Tongue (tissue), 3 donors: ENCODE measurements at places on chromosomes 7 and 10. TPM values are rescaled to one million over a fixed set of nuclear protein-coding genes. Genes with fewer than 3 reads are reported as not detected.
A peak's percentile ranks its signal among the peaks of the same experiment; 100 is the strongest.

- peak; percentile 68 for DNase-seq
These were observed 116.0 kb upstream of the PDLIM1 start for GRCh38 chr10:95406651-95407280.

DNA sequence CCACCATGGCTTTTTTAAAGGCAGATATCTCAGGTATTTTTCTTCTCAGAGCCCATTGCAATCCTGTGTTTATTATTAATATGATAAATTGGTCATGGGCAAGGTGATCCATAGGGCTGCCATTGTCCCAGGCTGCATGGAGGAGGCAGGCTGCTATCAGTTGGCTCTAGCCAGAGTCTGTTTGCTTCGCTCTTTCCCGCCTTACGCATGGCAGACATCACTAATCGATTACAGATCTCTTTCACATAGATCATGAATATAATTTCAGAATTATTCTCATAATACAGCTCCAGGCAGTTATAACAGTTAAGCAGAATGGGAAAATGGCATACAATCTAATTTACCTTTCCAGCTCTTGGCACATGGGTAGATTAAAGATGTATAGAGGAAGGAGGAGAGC is 30.4 kb upstream of the HABP2 start:
- DNase-seq, result no peak

GRCh38 chr7:78368771-78369170 is 570.2 kb downstream of the PHTF2 start:
- no peak for DNase-seq

The GPR15LG gene
- not detected for total RNA-seq

GRCh38 chr7:29502133-29502532 is 61.5 kb upstream of the PRR15 start:
- DNase-seq, result no peak

- no peak for DNase-seq
These were observed 86.5 kb upstream of the LRRC4 start for GRCh38 chr7:128117691-128118090.

DNA sequence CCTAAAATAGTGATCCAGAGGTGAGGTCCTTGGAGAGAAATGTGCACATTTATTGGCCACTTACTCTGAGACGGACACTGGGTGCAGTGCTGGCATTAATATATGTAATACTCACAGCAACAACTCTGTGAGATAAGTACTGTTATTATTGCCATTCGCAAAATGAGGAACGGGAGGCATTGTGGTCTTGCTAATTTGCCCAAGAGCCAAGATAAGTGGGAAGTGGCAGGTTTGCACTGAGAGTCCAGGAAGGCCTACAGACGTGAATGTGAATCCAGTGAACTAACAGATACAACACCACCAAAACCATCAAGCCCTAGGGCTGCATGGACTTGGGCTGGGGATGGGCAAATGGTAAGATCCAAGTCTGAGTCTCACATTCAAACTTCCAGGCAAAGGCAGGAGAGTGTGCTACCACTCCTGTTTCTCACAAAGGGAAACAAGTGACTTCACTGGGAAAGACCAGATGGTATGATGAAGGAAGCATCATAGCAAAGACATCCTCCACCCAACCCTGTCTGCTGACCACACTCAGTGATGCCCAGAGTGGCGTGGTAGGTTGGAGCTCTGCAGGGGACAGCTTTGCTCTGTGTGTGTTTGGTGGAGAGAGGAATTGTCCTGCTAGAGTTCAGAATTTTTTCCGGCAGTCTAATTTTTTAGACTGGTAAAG is 19.2 kb downstream of the TMEM273 start:
- DNase-seq, result no peak

- DNase-seq, result peak; percentile 27
These were observed 16.1 kb upstream of the JMJD1C start for GRCh38 chr10:63481815-63482421.

- no peak for DNase-seq
These were observed 88.8 kb upstream of the INSIG1 start for GRCh38 chr7:155208681-155209477.

The PBLD gene
- 4.4 TPM for total RNA-seq

The SRRM3 gene
- 0.62 TPM for total RNA-seq

The HIF1AN gene
- 16.8 TPM for total RNA-seq

GRCh38 chr7:45695249-45695995 is 121.3 kb downstream of the ADCY1 start:
- DNase-seq, result no peak

- DNase-seq, result no peak
These were observed 30.3 kb downstream of the OAT start for GRCh38 chr10:124388476-124388822.

DNA sequence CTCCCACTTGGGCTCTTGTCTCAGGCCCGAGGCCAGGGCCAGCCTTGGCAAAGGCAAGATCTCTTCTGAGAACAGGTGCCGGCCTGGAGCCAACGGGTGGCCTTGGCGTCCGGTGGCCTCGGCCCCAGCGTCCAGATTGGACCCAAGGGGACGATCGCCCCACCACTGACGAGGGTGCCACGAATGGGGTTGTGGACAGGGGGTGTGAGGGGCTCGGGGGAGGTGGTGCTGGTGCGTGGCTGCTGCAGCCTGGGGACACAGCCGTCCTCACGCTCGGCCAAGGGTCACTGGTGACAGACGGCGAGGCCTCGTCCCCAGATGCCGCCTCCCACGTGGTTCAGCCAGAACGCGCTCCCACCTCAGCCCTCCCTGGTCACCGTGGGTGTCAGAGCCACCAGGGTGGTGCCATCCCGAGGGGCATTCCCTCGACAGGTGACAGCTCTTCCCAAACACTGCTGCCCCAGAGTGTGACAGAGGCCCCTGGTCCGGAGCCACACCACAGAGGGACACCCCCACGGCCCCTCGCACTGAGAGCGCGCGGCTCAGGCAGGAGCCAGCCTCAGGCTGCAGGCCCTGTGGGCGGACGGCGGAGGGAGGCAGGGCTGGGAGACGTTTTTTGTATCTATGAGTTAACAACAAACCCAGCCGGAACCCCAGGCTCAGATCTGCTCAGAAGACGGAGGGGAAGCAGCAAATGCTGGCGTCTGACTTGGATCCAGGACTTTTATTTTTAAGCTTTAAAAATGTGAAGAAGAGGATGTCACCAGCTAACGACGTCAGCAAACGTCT is 18.5 kb upstream of the CFAP46 start:
- DNase-seq, result no peak

DNA sequence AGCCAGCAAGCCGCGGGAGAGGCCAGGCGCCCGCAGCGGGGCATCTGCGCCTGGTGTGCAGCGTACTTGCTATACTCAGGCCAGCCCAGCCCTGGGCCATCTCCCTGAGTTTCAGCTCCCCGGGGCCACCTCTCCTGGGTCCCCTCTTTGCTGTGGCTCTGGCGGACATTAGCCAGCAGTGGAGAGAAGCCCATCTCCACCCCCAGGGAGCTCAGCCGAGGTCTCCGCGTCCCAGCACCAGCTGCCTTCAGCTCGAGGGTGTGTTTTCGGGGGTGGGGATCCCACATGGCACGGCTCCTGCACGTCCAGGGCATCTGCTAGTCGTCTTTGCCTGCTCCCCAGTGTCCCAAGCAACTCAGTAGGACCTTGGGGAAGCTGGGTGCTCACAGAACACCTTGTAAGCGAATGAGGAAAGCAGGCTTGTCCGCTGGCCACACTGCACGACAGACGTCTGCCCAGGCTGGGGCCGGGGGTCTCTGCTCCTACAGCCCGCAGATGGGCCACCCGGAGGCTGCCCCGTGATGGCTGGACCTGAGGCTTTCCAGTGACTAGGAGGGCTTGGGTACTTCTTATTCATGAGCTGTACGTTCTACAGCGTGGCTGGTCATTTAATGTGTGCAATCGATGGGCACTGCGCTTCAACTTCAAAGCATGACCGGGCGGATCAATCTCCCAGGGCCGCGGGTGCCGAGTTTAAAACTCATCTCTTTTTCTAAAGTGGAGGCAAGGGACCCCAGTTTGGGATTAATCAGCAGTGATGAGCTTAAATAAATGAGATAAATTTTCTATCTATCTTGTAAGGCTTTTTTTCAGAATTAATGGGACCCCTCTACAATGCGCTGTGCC is 455.7 kb downstream of the DNAJB6 start:
- no peak for DNase-seq

The CPN1 gene
- total RNA-seq, result not detected

DNA sequence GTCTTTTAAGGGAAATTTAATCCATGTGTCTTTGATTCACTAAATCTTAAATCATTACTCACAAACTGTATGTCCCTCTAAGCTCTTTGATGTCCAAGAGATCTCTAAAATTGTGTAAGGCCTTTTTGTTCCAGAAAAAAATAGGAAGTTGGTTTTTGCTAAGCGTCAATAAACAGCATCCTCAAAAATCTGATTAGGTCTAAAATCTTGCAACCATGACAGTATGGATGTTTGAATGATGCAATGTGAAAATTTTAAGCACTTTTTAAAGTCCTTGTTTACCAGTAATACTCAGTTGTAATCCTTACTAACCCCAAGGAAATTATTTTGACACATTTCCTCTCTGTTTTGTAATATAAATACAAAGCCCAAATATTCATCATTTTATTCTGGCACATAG is 6.8 kb downstream of the MET start:
- no peak for DNase-seq

The ETV1 gene
- total RNA-seq, result 11.8 TPM

The OPN4 gene
- total RNA-seq, result not detected

DNA sequence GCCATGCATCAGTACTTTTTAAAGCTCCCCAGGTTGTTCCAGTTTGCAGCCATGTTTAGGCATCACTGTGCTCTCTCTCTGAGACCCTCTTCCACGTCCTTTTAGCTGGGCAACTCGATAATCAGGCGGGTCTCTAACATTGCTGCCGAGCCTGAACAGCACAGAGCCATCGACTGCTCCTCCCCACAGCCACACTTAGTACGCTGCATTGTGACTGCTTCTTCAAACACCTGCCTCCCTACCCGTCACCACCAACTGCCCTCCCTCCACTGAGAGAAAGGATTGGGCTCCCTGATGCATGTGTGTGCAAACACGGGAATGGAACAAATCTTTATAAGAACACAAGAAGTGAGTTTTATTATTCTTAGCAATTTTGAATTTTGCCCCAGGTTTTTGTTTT is 11.4 kb upstream of the TACR2 start:
- no peak for DNase-seq

DNA sequence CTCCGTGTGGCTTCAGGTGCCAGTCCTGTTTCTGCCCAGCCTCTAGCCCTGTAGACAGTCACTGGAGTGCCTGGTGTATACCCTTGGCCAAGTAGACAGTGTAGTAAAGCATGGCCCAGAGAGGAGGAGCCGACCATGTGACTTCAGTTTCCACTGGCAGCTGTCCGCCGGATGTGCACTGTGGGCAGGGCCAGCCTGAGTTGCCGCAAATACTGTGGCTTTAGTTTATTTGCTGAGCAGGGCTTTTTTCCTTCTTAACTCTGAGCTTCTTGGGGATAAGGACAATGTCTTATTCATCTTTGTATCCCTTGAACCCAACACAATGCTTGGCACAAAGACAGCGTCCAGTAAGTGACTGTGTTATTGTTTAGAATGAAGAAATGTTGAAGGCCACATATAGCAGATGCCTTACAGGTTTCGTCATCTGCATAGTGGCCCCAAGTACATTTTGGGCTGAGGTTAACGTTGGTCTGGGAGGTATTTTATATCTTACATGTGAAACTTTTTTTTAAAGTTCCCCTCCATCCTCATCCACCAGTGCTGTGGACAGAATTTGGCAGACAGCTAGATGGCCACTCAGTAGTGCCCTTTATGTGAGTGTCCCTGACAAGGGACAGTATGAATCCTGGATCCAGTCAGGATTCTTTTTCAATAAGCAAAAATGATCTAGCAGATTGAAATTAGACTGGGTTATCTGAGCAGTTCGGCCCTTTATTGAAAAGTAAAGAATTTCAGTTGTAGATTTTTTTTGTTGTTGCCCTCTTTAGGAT is 40.6 kb downstream of the CYP17A1 start:
- peak; percentile 90 for DNase-seq

The PDE1C gene
- total RNA-seq, result 9.9 TPM
